ENCODE measurements at places on chromosomes 12 and 14.

DNA sequence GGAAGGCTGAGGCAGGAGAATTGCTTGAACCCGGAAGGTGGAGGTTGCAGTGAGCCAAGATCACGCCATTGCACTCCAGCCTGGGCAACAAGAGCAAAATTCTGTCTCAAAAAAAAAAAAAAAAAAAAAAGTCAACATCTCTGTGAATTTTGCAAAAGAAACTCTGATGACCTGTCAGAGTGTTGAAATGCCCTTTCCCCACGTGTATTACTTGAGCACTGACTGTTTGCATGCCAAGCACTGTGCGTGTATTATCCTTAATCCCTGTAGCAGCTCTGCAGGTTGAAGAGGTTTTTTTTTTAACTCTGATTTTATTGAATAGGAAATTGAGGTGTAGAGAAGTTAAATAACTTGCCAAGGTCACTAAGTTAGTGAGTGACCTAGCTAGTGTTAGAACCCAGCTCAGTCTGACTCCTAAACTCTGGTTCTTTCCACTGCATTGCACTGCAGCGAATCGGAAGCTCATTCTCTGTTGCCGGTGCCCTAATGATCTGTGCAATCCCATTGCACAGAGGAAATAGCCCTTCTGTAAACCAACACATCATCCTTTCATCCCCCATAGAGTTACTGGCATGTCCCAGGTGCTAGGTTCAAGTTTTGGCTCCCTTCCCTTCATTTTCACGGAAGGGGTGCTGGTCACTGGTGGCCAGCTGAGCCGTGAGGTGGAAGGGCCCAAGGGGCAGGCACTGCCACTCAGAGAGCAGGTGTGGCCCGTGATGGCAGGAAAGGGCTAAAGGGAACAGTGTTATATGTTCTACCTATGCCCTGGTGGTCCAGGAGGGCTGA is 122.3 kb downstream of the EML1 start:
- H3K27ac ChIP-seq, result no peak overlapping the region
- no peaks in the 10 kb centered on the region for H3K36me3 ChIP-seq
- H3K27me3 ChIP-seq, result no peaks in the 10 kb centered on the region
- H3K4me1 ChIP-seq, result peaks cover 3% of the 10 kb centered on the region

GRCh38 chr12:122094735-122095631 is 16.4 kb downstream of the MLXIP start:
- peaks cover 11% of the 10 kb centered on the region for H3K36me3 ChIP-seq
- no peak overlapping the region for H3K4me3 ChIP-seq
- peaks cover 32% of the 10 kb centered on the region for H3K4me1 ChIP-seq
- DNase-seq, result no peak

- peak overlapping the region; percentile 96 for H3K27ac ChIP-seq
- DNase-seq, result peak; percentile 62
- H3K27me3 ChIP-seq, result no peaks in the 10 kb centered on the region
- H3K4me1 ChIP-seq, result peaks cover 43% of the 10 kb centered on the region
Measured at GRCh38 chr12:115762936-115763335, 514.6 kb downstream of the MED13L start.

- peak overlapping the region; percentile 51 for H3K27ac ChIP-seq
- no peaks in the 10 kb centered on the region for H3K36me3 ChIP-seq
- DNase-seq, result no peak
- H3K4me3 ChIP-seq, result no peak overlapping the region
Measured at GRCh38 chr14:69615121-69615495, 3.7 kb downstream of the SUSD6 start.

- DNase-seq, result no peak
- no peak overlapping the region for H3K4me3 ChIP-seq
- H3K27ac ChIP-seq, result no peak overlapping the region
- H3K36me3 ChIP-seq, result no peaks in the 10 kb centered on the region
Measured at GRCh38 chr12:19215115-19215514, 85.6 kb downstream of the PLEKHA5 start.

GRCh38 chr12:77007476-77007875 is 57.9 kb downstream of the E2F7 start:
- H3K36me3 ChIP-seq, result no peaks in the 10 kb centered on the region
- H3K27ac ChIP-seq, result no peak overlapping the region

DNA sequence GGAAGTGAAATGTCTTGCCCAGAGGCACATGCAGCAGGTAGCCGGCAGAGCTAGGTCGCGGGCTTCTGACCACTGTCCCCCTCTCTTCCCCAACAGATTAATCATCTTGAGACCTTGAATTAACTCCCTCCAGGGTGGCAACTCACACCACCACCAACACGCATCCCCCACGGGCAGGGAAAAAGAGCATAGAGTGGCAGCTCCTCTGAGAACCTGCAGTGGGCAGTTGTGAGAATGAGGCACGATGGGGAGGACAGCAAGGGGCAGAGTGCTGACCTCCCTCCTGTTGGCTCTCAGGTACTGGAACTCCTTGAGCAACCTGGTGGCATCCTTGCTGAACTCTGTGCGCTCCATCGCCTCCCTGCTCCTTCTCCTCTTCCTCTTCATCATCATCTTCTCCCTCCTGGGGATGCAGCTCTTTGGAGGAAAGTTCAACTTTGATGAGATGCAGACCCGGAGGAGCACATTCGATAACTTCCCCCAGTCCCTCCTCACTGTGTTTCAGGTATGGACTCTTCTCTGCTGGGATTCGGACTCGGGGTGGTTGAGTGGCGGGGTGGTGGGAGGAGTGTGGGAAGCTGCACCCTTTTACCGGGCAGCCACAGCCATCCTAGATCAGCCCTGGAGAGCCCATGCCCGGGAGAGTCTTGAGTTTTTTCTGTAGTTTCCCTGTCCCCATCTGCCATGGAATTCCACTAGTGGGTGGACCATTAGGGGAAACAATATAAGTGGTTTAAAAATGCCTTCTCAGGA is 213.3 kb upstream of the FKBP4 start:
- H3K4me3 ChIP-seq, result no peak overlapping the region
- no peaks in the 10 kb centered on the region for H3K36me3 ChIP-seq
- H3K27me3 ChIP-seq, result peaks cover 56% of the 10 kb centered on the region

GRCh38 chr12:107684029-107684795 is 1.4 kb upstream of the PWP1 start:
- H3K4me3 ChIP-seq, result no peak overlapping the region
- DNase-seq, result no peak
- no peaks in the 10 kb centered on the region for H3K27me3 ChIP-seq
- peaks cover 12% of the 10 kb centered on the region for H3K36me3 ChIP-seq
- H3K4me1 ChIP-seq, result no peaks in the 10 kb centered on the region

Data from RWPE2 (cell line).